ENCODE measurements at places on chromosomes 3 and 15.
A peak's percentile ranks its signal among the peaks of the same experiment; 100 is the strongest.

DNA sequence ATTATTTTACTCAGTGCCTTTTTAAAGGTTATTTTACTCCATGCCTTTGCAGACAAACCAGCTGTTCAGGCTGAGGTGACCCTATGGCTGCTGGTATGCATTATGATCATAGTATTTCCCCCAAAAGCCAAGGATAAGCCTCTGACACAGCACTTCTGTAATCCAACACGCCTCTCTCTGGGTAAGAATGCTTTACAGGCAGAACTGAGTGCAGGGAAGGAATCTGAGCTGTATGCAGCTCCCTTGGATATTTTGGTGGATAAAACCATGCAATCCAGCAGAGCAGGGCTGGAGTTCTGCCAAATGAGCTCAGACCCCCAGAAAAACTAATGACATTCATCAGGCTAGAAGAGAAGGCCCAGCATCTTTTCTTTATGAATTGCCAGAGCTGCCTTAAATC is 11.7 kb upstream of the MAP1A start:
- peak; percentile 76 for DNase-seq

- DNase-seq = no peak
Observed at GRCh38 chr3:168233001-168233400, 137.3 kb upstream of the GOLIM4 start.

DNA sequence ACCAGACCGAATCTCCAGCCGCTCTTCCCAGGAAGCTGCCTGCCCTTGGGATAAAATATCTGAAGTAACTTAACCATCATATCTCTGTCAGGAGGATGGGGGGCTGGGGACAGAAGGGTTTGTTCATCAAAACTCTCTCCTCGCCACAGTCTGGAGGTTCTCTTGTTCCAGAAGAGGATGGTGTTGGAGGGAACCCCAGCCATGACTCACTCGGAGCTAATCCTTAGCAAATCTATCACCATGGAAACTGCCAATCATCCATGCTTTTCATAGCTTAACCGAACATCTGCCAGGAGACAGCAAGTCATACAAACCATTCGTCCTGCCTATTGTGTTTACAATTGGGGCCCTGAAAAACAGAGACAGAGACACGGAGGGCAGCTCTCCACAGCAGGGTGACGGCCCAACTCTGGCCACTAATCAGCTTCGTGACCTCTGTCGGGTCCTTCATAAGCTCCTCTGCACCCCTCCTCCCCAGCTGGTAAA is 73.8 kb upstream of the HEG1 start:
- peak; percentile 98 for DNase-seq

DNA sequence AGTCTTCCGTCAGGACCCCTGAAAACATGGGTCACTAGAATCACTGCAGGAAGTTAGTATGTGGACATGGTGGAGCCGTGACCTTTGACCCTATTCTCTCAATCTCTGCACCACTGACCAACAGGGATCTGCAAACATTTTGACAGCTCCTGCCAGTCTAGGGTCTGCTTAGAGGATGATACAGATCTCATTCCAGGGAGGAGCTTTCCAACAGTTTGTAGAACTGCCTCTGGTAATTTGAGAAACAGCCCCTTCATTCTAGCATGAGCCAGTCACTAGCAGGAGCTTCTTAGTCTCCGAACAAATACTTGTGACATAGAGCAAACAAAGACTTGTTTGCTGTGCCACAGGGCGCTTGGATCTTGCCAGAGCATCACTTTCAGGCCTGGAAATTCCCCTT is 270.3 kb upstream of the CFAP20DC start:
- DNase-seq = no peak

DNA sequence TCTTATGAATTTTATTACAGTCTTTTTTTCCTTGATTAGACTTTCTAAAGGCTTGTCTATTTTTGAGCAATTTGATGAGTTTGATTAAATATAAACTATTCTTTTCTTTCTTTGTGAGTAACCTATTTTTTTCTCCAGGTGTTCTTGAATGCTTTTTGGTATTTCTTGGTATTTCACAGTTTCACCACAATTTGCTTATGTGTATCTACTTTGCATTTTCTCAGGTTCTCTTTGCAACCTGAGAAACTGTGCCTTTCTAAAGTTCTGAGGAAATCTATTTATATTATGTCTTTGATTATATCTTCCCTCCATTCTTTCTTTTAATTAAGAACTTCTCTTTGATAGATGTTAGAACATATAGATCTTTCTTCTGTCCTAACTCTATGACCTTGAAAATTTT is 117.1 kb upstream of the MLF1 start:
- DNase-seq = no peak

GRCh38 chr3:12750658-12751071 is 8.4 kb downstream of the TMEM40 start:
- DNase-seq = no peak

- no peak for DNase-seq
Observed at GRCh38 chr3:29937185-29937584, 656.3 kb downstream of the RBMS3 start.

- DNase-seq = no peak
Observed at GRCh38 chr15:64884679-64885078, 27.0 kb upstream of the ANKDD1A start.

- no peak for DNase-seq
Observed at GRCh38 chr3:128033102-128033501, 19.1 kb upstream of the SEC61A1 start.

DNA sequence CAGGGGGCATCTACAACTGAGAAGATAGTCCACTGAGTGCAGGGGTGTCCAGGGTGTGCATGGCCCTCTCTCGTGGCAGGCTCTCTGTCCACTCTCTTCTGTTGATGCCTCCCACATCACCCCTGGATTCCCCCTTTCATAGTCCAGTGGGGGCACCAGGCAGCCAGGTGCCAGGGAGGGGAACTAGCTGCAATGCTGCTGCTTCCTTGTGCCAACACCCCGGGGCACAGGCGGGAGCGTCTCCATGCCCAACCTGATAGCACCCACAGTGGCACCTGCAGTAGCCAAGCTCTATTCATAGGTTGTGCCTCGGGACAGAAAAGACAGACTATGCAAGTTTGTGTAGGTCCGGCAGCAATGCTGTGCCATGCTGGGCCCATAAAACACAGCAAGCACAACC is 11.7 kb downstream of the DUOX2 start:
- DNase-seq = no peak

DNA sequence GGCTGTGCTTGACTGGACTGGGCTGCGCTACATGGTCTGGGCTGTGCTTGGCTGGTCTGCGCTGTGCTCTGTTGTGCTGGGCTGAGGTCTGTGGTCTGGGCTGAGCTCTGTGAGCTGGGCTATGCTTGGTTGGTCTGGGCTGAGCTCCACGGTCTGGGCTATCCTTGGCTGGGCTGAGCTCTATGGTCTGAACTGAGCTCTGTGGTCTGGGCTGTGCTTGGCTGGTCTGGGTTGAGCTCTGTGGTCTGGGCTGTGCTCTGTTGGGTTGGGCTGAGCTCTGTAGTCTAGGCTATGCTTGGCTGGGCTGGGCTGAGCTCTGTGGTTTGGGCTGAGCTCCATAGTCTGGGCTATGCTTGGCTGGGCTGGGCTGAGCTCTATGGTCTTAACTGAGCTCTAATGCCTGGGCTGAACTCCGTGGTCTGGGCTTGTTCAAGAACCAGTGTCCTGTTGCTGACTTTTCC is 92.0 kb downstream of the PLXNA1 start:
- DNase-seq = no peak

DNA sequence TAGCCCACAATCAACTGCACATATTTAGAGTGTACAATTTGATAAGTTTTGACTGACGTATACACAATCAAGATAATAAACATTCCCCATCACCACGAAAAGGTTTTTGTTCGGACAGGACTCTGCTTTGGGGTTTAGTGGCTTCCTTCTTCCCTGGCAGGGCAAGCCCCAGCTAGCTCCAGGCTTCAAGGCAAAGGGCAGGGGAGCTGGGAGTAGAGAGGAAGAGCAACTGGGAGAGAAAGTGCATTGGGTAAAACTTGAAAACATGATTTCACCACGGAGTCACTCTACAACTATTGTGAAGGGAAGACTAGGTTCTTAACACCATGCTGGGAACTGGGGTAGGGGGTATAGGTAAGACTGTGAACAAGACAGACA is 185.1 kb upstream of the UBE2E1 start:
- no peak for DNase-seq

GRCh38 chr3:66035763-66036477 is 2.8 kb downstream of the MAGI1 start:
- no peak for DNase-seq

- DNase-seq = no peak
Observed at GRCh38 chr3:27322634-27323033, 46.5 kb downstream of the NEK10 start.

- DNase-seq = no peak
Observed at GRCh38 chr3:129398803-129399144, 29.7 kb downstream of the EFCAB12 start.

DNA sequence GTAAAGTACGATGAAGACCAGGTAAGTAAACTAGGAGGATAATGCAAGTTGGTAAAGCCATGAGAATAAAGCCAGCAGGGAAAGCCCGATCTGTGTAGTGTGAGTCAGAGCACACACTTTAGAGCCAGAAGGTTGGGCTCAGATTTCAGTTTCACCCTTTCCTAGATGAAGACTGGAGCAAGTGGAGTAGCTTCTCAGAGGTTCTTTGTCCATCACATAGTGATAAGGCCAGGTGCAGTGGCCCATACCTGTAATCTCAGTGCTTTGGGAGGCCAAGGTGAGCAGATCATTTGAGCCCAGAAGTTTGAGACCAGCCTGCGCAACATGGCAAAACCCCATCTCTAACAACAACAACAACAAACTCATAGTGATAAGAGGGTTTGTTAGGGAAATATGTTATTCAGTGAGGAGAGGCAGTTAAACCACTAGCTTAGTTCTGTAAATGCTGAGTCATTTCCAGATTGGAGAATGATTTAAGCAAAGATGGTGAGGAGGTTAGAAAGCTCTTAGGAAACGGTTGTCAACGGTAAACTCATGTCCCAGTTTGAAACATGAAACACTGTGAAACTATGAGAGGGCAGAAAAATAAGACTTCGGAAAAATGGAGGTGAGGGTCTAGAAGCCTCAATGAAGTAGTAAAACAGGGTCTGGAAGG is 39.0 kb downstream of the IL12A start:
- DNase-seq = peak; percentile 52
